ENCODE measurements at places on chromosomes 5 and 9.

DNA sequence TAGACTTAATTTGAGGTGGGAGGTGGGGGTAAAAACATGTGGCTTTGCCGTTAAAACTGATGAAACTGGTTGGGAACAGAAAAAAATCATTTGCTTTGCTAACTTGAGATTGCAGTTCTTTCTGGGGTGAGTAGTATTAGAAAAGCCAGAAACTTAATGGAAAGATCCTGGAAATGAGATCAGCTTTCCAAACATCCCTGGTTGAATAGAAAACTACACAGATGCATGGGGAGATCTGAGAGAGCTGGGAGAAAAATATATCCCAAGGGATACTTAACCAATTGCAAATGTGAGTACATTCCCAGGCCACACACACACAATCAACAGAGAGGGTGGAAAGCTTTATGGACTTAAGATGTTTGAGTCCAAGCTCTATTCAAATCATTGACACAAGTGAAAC is 222.3 kb downstream of the YTHDC2 start:
- DNase-seq: no peak

DNA sequence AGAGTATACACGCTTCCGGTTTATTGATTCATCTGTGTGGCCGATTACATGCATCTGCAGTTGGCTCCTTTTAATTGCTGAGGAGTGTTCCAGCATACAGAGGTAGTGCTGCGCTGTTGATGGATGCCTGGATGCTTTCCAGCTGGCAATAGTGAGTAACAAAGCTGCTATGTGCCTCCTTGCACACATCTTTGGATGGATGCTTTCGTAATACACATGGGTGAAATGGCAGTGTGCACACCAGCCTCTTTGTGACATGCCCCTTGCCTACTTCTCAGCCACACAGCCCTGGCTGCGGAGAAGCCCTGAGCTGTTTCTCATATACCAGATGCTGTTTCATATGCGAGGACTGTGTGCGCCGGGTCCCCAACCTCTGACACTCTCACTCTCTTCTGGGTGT is 151.0 kb downstream of the GADD45G start:
- DNase-seq: no peak

DNA sequence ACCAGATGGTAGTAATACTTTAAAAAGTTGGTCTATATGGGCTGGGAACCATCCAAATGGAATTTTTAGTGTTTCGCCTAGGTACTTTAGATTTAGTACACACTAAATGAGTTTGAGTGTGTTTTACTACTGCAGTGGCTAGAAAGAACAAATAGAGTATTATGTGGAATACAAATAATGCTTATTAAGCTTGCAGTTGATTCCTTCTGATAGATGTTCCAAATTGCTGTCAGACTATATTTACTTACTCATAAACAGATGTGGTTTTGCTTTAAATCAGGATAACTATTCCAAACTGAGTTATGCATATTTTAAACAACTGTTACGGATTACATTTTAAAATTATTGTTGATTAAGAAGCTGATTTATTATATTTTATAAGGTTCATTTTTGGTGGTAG is 103.3 kb downstream of the ZSWIM6 start:
- no peak for DNase-seq

DNA sequence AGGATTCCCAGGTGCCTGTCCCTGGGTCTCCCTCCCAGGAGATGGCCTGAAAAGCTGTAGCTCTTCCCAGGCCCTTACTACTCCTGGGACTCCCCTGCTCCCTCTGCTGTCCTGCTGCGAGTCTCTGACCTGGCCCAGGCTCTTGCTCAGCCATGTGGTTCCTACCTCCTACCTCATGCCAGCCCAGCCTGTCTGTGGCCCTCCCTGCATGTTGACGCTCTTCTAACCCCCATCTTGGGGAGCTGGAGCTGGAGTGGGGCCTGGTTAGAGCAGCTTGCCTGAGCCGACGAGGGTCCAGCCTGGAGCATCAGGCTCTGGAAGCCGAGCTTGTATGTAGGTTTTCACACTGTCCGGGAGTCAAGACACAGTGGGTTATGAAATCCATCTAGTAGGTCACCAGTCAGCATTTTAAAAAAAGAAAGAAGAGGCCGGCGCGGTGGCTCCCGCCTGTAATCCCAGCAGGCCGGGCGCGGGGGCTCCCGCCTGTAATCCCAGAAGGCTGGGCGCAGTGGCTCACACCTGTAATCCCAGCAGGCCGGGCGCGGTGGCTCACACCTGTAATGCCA is 244.4 kb downstream of the FANCC start:
- DNase-seq: no peak

GRCh38 chr9:20462410-20462809 is 159.9 kb downstream of the MLLT3 start:
- DNase-seq: no peak

DNA sequence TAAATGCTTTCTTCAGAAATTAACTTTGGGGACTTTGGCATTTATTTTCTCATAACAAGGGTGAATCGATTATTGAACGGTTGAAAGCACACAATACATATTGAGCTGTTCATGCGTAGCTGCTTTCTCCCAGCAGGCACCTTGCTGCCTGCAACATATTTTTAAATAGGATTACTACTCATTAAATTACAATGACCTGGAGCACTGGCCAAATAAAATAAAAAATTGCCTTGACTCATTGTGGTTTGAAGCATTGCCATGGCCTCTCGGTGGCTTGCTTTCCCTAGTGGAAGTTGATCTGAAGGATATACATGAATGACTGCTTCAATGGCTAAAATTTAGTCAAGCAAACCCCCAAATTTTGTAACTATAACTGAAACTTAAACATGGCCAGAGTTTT is 181.6 kb upstream of the NUDT12 start:
- no peak for DNase-seq

GRCh38 chr9:99023831-99024230 is 80.1 kb downstream of the COL15A1 start:
- no peak for DNase-seq

DNA sequence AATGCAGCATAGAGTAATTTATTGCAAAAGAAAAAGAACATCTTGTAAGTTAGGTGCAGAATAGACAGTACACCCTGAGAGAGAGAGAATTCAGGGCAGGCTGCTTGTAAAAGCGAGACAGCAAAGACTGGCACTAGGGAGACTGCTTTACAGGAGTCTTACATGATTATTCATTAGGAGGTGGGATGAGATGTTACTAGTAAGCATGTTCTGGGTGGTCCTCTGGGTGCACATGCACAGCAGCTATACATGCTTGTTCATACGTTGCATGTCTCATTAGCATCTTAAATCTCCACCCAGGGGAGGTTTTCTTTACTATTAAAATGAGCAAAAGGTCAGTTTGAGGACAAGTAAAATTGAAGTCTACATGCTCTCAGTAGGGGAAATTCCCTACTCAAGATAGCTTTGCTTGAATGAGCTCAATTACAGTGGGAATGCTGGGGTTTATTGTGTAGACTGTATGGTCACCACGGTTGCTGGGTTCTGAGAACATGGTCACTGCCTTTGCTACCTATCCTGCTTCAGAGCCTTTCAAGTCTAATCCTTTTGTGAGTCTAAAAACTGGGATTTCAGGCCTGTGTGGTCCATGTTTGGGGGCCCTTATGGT is 60.6 kb downstream of the RGS7BP start:
- no peak for DNase-seq

- no peak for DNase-seq
Observed at GRCh38 chr5:174313615-174314014, 268.1 kb downstream of the NSG2 start.

DNA sequence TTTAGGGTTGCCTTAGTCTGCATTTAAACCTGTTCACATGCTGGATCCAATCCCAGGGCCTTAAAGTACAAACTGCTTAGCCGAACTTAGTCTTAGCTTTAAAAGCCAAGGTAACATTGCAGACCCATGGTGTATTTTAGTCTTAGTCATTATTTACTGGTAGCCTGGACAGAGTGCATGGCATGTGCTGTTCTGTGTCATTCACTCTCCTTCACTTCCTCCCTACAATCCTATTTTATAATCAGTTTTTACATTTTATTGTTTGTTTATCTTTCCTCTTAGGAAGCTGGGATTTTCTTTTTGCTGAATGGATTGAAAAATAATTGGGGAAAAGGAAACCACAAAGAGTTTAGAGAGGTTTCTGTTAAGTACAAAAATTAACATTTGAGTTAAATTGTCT is 29.4 kb upstream of the TAL2 start:
- DNase-seq: no peak

DNA sequence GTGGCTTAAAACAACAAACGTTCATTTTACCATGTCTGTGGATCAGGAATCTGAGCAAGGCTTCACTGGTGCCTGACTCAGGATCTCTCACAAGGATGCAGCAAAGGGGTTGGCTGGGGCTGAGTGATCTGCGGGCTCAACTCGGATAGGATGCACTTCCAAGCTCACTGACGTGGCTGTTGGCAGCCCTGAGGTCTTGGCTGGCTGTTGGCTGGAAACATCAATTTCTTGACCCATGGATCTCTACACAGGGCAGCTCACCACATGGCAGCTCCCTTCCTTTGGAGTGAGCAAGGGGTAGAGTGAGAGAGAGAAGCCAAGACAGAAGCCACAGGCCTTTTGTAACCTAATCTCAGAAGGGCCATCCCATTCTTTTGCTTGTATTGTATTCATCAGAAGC is 202.1 kb downstream of the NXNL2 start:
- no peak for DNase-seq

DNA sequence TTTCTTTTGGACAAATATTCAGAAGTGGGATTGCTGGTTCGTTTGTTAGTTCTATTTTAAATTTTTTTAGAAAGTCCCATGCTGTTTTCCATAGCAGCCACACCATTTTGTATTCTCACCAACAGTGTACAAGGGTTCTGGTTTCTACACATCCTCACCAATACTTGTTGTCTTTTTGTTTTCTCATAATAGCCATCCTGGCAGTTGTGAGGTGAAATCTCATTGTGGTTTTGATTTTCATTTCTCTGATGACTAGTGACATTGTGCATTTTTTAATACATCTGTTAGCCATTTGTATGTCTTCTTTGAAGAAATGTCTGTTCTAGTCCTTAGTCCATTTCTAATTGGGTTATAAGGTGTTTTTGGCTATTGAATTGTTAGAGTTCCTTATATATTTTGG is 214.3 kb downstream of the ARRDC3 start:
- DNase-seq: no peak

- no peak for DNase-seq
Observed at GRCh38 chr5:131460867-131461572, 174.0 kb downstream of the RAPGEF6 start.

DNA sequence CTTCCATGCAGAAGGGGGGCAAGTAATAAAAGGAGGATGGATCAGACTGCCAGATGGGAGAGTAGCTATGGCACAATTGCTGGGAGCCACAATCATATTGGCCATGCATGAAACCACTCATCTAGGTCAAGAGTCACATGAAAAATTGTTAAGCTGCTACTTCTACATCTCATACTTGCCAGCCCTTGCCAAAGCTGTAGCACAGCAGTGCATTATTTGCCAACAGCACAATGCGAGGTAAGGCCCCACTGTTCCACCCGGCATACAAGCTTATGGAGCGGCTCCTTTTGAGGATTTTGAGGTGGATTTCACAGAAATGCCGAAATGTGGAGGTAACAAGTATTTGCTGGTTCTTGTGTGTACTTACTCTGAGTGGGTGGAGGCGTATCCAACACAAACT is 109.9 kb upstream of the EPB41L4A start:
- DNase-seq: no peak

GRCh38 chr9:81720450-81721086 is 31.2 kb upstream of the TLE1 start:
- no peak for DNase-seq

GRCh38 chr5:103389846-103390245 is 131.3 kb downstream of the MACIR start:
- DNase-seq: no peak

DNA sequence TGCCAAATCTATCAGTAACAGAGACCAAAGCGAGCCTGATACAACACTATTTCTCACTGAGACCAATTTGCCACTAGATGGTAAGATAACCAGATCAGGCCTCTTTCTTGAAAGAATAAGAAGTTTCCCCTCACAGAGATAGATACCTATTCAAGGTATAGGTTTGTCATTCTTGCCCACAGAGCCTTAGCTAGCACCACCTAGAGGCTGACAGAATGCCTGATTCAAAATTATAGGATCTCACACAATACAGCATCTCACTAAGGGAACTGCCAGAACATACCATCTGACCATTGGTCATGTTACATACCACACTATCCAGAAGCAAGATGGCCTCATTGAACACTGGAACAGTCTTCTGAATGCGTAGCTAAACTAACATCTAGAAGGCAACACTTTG is 166.6 kb upstream of the HCN1 start:
- no peak for DNase-seq

DNA sequence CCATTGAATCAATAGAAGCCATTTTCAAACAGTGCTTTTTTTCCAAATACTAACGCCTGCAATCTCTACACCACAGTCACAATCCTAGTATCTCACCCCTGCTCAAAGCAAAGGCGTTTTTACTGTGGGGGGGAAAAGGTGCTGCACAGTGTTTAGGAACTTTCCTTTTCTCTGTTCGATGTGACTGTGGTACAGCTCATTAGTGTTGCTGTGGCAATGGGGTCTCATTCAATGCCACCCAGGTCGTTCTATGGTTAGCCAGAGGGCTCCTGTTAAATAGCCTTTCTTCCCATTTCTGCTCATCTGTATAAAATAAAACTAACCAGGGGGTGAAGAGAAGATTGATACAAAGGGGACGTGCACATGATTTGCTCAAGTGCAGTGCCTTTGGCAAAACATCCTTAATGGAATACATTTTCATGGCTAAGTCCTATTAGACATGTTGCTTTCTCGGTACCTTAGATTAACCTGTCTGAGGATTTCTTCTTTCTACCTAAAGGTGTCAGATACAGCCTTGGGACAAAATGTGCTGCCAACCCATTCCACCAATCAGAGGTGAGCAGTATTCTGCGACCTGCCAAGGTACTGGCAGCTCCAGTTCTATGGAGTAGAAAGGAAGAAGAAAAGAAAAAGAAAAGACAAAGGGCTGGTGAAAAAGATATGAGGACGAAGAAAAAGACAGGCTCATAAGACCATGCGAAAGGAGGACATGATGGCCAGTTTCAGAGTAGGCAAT is 651.4 kb upstream of the DMAC1 start:
- DNase-seq: no peak

GRCh38 chr5:168951356-168951755 is 349.6 kb downstream of the SLIT3 start:
- DNase-seq: no peak

GRCh38 chr9:111907147-111907546 is 10.5 kb downstream of the UGCG start:
- no peak for DNase-seq

GRCh38 chr9:130107955-130108354 is 54.2 kb downstream of the GPR107 start:
- DNase-seq: no peak

GRCh38 chr9:126709241-126709640 is 95.5 kb downstream of the LMX1B start:
- DNase-seq: no peak

- DNase-seq: no peak
Observed at GRCh38 chr9:4615251-4615650, 46.8 kb upstream of the PLPP6 start.

GRCh38 chr9:87594194-87594593 is 96.5 kb downstream of the DAPK1 start:
- no peak for DNase-seq

- DNase-seq: no peak
Observed at GRCh38 chr5:5932824-5933223, 445.5 kb downstream of the MED10 start.

Measured in stimulated activated CD4-positive, alpha-beta T cell treated with anti-CD3 and anti-CD28 coated beads, Interleukin-1b, Interleukin-23, amount 100 ng/mL, for 1 hour (primary cell).